ENCODE measurements at places on chromosomes 1 and 21.

GRCh38 chr21:21806711-21807597, 808.7 kb downstream of the NCAM2 start:
- no peak for DNase-seq

DNA sequence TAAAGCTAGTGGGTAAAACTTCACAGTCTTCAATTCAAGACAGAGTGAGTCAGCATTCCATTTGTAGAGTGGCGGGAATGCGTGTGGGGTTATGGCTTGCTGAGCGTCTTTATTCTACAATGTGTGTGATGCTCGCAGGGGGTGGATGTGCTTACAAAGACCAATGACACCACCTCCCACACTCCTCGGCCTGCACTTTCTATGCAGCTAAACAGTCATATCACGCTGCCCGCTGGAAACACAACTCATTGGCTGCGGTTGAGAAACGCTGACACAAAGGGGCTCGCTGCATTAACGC, 298.5 kb downstream of the PCP4 start:
- DNase-seq: no peak

- DNase-seq: no peak
Observed at GRCh38 chr1:49765034-49765433, 258.7 kb downstream of the AGBL4 start.

GRCh38 chr1:234541286-234541975, 62.5 kb upstream of the TARBP1 start:
- no peak for DNase-seq

DNA sequence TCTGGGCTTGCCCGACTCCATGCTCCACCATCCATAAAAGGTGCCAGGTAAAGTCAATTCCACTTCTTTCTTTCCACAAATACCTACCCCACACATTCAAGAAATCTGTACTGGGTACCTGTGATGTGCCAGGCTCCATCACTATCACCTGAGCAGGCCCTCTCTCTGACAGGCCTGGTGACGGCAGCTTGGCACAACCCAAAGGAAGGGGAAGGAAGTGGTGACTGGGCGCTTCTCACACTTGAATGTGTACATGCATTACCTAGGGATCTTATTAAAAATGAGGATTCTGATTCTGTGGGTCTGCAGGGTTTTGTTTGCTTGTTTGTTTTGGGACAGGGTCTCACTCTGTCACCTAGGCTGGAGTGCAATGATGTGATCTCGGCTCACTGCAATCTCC, 7.5 kb downstream of the HTR1D start:
- no peak for DNase-seq

- DNase-seq: no peak
Observed at GRCh38 chr1:25197982-25198662, 34.2 kb downstream of the SYF2 start.

- DNase-seq: no peak
Observed at GRCh38 chr1:177547200-177547599, 376.4 kb downstream of the BRINP2 start.

DNA sequence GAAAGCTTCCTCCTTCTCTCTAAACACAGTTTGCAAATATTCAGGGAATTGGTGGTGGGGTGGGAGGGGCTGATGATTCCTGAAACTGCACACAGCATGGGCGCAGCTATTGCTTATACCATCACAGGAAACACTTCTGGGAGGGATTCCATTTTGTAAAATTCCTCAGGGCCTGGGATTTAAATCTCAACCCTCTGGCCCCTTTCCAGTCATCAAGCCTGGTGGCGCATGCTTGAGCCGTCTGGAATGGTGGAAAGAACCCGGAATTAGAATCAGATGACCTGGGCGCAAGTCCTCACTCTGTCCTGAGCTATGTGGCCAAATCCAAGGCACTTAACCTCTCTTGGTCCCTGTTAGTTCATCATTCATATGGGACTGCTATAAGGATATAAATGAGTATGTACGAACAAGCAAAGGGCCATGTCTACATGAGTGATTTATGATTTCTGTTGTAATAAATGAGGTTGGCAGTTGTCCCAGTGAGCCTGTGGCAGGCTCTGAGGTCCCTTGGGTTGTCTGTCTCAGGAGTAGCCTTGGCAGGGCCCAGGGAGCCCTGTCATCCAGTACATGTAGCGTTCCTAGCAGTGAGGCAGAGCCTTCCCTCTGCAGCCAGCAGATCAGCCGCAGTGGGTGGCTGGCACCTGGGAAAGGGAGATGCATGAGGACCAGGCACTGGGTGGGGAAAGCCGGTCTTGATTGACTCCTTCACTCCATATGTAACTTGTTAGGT, 72.0 kb downstream of the MAN1C1 start:
- no peak for DNase-seq

- no peak for DNase-seq
Observed at GRCh38 chr21:14595449-14595848, 49.3 kb upstream of the SAMSN1 start.

GRCh38 chr1:159898527-159898926, 1.4 kb downstream of the CFAP45 start:
- no peak for DNase-seq

DNA sequence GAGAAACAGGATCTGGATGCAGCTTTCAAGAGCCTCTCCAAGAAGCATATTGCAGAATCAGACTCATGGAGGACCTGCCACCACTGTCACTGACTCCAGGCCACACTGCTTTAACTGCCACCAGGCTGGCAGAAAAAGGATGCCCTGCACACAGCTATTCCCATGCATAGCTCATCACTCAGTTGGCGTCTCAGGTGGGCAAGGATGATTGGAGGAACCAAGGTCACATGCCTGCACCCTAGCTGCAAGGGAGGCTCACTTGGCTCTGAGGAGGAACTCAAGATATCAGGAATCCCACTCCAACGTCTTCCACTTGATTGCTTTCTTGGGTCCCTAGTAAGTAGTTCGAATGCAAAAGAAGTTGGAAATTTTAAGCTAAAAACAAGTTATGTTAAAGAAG, 19.6 kb upstream of the SPOCD1 start:
- DNase-seq: no peak

DNA sequence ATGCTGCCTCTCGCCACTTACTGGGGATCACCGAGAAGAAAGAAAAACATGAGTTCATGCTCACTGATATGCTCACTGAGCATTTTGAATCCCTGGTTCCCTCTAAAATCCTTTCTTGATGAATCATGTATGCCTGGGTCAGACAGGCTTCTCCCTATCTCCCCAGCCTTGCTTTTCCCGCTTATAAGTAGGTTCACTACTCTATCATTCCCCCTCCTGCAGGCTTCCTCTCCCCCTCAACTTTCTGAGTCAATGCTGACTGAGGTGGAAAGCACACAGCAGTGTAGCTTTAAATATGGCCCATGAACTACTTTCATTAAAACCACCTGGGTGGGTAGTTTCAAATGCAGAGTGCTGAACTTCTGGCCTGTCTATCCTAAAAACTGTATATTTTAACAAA, 41.7 kb downstream of the FMO4 start:
- DNase-seq: no peak

- no peak for DNase-seq
Observed at GRCh38 chr1:53369761-53370160, 41.9 kb upstream of the LRP8 start.

GRCh38 chr1:94555091-94555490, 13.5 kb upstream of the F3 start:
- no peak for DNase-seq

DNA sequence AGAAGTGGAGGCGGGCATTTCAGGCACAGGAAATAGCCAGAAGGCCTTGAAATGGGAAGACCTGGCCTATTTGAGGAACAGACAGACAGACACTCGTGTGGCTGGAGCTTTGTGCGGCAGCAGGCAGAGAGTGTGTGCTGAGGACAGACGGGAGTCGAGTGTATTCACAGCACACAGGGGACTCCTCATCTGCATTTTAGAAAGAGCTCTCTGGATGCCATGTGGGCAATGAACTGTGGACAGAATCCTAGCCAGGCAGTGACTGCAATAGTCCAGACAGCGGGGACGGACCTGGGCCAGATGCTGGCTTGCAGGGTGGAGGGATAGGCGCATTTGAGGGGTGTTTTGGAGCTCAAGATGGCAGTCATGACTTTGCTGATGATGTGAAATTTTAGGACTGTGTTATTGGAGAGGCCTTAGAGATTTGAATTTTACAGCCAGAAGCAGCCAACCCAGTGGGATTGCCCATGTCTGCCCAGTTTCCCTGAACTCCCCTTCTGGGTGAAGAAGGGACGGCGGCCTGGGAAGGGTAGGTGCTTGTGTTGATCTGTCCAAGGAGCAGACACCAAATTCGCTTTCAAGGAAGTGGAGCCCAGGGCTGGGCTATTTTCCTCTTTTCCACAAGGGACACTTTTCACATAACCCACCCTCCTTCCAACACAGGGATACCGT, 43.7 kb downstream of the CHAF1B start:
- DNase-seq: no peak

DNA sequence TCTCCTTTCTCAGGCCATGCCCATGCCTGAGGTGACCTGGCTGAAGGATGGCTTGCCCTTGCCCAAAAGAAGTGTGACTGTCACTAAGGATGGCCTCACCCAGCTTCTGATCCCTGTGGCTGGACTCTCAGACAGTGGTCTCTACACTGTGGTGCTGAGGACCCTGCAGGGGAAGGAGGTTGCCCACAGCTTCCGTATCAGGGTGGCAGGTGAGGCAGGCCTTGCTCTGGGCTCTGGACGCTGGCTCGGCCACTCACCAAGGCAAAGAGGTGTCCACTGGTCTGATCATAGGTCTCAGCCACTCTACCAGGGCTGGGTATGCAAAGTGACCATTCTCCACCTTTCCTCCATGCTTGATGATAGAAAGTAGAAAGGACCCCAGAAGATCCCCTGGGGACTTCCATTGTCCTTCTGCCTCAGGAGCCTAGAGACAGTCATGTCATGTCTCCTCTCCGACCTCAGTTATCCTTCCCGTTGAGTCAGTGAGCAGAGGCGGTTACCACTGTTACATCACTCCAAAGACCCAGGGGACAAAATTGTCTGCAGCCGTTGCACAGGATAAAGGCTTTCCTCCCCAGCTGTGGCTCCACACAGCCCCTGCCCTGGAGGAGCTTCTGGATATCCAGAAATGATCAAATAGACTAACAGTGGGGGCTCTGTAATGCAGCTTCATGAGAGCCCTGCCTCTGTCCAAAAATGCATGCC, 34.2 kb downstream of the IGFN1 start:
- DNase-seq: no peak

DNA sequence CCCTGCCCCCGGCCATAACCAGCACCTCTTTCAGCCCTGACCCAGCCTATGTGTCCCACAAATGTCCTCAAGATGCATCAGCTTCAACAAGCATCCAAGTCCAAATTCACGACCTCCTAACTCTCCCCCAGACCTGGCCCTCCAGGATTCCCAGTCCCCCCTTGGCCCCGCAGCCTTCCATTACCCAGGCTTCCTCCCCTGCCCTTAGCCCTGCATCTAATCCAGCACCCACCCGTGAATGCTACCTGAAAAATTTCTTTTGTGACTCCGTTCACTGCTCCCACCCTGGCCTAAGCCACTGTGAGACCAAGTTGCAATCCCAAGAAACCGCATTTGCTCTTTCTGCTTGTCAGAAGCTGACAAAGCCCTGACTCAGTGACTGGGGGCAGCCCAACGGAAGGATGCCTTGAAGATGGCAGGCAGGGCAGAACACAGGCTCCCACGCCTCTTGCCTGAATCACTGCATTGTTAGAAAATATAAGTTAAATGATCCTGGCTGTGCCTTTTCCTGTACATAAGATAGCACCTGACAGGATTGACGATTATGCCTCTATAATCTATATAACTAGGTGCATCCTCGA, 939 bp upstream of the MFAP2 start:
- no peak for DNase-seq

- DNase-seq: no peak
Observed at GRCh38 chr1:31615414-31615813, 2.1 kb upstream of the HCRTR1 start.

- DNase-seq: no peak
Observed at GRCh38 chr1:32798191-32798590, 19.0 kb downstream of the YARS1 start.

DNA sequence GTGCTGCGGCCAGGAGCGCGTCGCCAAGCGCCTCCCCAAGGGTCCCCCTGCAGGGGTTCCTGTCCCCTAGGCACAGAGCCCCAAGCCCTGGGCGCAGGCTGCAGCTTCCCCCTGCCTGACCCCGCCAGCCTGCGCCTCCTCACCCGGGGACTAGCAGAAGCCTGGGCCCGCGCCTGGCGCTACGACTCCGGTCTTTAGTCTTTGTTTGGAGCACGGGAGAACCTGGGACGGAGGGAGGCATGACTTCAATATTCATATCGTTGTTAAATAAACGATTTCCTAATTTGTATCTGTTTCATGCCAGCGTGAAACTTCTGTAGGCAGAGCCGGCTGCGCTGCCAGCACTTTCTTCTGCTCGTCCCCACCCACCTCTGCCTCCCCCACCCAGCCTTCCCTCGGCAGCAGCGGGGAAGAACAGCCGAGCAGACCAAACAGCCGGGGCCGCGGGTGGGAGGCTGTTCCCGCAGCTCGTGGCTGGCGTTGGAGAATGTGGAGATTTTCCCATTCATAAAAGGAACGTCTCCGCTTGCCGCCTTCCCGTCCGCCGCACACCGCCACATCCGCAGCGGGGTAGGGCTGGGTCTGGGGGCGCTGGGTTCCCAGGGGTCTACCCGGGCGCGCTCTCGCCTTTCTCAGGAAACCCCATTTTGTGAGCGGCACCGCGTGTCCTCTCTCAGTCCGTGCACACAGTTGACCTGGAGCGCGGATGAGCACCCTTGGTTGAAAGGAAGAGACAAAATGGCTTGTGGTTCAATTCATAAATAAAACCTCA, 777 bp upstream of the TRIM67 start:
- no peak for DNase-seq

- peak; percentile 44 for DNase-seq
Observed at GRCh38 chr21:42614396-42614795, 39.0 kb upstream of the PDE9A start.

DNA sequence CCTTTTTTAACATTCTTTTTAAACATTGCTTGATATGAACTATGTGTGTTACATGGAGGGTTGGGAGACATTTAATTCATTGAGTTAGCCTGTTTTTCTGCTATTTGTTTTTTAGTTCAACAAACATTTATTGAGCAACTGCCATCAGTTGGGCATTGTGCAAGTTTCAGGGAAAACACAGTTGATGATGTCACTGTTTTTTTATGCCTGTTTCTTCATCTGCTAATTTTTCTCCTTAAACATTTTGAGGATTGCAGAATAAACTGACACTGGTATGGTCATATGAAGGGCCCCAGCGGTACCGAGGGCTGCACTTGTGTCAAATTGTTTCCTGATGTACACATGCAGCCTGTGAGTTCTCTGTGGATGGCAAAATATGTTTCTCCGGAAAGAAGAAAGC, 253.0 kb downstream of the FGGY start:
- no peak for DNase-seq

Data from activated naive CD8-positive, alpha-beta T cell treated with anti-CD3 and anti-CD28 coated beads, Interleukin-2, amount 50 U/mL, for 24 hours (primary cell).